ENCODE measurements at places on chromosomes 16 and 17.

DNA sequence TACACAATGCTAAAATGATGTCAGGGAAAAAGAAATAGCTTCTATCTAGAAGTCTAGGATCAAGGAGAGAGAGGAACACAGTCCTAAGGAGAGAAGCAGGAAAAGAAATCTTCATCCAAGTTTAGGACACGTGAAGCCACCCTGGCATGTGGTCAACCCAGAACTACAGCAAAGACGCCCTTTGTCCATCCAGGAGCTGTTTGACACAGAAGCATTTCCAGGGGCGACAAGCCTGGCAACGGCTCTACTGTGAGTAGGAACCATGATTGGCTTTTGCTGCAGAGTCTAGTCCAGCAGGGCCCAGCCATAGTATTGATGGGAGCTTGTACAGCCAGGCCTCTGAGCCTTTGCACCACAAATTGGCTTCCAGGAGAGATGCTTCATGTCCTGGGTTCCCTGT lies 185.4 kb upstream of the RPL38 start:
- no peak for DNase-seq

DNA sequence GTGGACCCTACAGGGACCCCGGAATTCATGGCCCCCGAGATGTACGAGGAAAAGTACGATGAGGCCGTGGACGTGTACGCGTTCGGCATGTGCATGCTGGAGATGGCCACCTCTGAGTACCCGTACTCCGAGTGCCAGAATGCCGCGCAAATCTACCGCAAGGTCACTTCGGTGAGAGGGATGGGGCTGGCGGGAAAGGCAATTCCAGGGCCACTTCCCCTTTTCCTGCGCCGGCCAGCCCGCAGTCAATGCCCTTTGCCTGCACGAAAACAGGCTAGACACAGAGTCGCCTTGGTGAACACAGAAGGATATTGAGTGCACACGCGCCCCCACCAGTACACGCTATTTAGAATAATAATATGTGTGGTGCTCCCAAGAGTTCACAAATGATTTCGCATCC lies 4.0 kb downstream of the WNK4 start:
- no peak for DNase-seq

DNA sequence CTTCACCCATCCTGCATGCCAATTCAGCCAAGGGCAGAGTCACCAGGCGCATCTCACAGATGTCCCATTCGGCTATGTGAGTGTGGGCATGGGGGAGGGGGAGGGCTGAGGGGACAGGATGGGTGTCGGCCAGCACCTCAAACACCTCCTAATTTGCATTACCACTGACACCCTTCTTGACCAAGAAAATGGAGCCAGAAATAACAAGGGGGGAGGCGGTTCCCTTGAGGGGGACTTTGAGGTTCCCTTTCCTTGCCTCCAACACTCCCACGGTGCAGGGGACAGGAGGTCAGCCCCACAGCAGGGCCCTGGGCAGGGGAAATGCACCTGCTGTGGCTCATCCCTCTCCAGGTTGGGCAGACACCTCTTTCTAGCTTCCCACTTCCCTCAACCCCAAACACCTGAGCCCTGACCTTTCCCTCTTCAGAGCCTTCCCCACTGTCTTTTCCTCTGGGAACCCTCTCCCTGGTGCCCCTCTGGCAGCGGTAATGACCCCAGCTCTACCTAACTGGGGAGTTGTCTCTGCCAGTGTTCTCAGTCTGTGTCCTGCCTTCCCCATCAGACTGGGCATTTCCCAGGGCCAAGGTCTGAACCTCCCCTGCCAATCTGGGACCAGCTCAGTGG lies 18.2 kb upstream of the TBX21 start:
- DNase-seq = no peak

DNA sequence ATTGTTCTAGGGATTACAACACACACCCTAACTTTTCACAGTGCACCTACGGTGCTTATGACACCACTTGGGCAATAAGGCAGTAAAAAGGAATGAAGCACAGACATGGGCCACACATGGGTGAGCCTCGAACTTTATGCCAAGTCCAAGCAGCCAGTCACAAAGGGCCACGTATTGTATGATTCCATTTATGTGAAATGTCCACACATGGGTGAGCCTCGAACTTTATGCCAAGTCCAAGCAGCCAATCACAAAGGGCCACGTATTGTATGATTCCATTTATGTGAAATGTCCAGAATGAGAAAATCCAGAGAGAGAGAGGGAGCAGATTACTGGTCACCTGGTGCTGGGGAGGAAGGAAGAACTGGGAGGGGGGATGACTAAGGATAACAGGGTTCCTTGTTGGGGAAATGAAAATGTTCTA lies 22.2 kb downstream of the RMI2 start:
- DNase-seq = no peak
